Peyer's patch (tissue), 4 donors: ENCODE measurements at places on chromosomes 7 and 10. TPM values are rescaled to one million over a fixed set of nuclear protein-coding genes. Genes with fewer than 3 reads are reported as not detected.

DNA sequence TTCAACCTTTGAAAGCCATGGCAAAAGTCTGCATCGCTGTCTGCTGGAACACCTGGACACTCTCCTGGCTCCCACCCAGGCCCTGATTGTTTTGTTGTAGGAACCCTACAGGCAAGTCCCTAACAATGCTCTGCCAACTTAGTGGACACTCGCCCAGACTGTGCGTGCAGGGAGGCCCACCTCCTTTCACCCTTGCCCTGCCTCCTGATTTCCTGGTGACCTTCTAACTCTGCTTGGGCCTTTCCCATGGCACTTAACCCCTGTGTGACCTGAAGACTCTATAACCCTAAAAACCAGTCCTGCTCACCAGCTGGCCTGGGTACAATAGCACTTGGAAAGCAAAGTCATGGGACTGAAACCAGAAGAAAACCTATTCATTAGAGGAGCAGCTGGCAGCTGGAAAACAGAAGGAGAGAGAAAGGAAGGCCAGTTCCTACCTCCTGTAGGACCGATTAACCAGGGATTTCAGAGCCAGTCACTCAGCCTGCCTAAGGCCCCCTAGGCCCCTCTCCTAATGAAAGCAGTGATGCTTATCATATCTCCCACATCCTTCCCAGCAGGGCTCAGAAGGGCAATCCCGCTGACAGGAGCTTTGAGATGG is 82.7 kb upstream of the KMT2E start:
- no peak for DNase-seq

- DNase-seq = no peak
Measured at GRCh38 chr10:108662975-108663374, 1260.3 kb downstream of the XPNPEP1 start.

- no peak for DNase-seq
Measured at GRCh38 chr10:78642269-78642816, 426.4 kb upstream of the ZMIZ1 start.

- DNase-seq = no peak
Measured at GRCh38 chr10:53690524-53691240, 918.1 kb upstream of the MBL2 start.

DNA sequence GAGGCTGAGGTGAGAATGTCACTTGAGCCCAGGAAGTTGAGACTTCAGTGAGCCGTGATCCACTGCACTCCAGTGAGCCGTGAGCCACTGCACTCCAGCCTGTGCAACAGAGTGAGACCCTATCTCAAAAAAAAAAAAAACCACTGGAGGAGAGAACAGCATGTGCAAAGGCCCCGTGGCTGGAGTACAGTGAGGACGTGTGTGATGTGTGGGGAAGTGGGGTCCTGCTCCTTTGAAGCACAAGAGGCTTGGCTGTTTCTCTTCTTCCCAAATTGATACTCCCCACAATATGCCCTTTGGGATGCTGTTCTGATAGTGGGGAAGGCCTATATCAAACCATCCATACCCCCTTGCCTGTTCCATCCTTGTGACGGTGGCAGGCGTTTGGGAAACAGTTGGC is 68.2 kb downstream of the C10orf105 start:
- DNase-seq = no peak

DNA sequence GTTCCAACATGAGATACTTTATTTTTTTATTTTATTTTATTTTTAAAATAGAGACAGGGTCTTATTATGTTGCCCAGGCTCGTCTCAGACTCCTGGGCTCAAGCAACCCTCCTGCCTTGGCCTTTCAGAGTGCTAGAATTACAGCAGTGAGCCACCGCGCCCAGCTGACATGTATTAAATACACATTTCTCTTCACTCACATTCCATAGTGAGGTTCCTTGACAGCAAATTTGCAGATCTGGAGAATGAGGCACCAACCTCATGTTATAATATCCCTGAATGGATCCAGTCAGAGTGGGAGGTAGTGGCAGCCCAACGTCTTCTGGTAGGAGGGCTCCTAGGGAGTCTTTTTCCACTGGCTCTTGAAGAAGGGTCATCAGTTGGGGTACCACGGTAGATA is 46.1 kb downstream of the OGDH start:
- DNase-seq = peak; percentile 2

- no peak for DNase-seq
Measured at GRCh38 chr10:12042409-12042796, 206 bp downstream of the UPF2 start.

DNA sequence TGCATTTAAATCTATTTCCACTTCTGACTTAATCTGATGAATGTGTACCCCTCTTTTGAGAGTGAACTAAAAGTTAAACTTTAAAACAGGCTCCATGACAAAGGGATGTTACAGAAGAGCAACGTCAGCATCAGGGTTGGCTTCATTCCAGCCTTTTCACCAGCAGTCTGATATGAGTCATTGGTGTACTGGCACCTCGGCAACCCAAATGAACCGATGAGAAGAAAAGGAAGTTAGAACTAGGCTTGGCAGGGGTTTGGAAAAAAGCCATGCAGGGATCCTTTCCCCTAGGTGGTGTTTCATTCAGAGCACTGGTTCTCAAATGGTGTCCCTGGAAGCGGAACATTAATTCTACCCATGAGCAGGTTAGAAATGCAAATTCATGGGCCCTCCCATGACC is 53.6 kb downstream of the SEC61G start:
- no peak for DNase-seq

DNA sequence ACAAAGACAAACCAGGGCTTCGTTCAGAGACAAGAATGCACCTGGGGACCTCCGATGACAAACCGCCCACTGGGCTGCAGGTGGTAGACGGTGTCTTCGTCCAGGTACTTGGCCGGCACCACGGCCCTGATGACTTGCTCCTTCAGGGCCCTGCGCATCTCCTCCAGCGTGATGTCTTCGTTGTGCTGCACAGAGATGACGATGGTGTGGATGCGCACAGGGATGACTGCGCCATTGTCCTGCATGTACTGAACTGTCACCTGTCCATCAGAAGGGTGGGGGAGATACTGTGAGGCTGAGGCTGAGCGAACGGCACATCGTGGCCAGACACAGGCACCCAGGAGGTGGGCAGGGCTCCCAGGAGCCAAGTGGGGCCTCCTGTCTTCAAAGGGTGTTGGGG is 13.1 kb downstream of the MAT1A start:
- peak; percentile 31 for DNase-seq

DNA sequence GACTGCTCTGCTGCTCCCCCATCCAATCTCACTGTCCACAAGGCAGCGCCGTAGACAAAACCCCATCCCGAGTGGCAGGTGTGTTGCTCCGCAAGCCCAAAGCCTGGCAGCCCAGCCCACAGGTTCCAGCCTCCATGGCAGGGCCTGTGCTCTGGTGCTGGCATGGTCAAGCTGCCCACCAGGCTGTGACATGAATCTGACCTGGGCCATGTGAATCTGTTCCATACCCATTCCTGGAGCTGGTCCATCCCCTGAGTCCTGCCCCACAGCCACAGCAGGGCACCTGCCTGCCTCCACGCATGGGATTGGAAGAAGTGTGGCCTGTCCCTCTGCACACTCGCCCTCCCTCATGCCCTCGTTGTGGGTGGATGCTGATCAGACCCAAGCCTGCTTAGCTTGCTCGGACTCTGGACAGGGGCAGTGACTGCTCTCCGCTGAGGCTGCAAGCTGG is 128.8 kb downstream of the PTPN20 start:
- peak; percentile 34 for DNase-seq

GRCh38 chr7:136925556-136925955 is 57.1 kb downstream of the CHRM2 start:
- DNase-seq = no peak

GRCh38 chr10:97612386-97612785 is 20.9 kb downstream of the MORN4 start:
- no peak for DNase-seq

MYH16 gene
- total RNA-seq = not detected

LBX1 gene
- total RNA-seq = not detected

GNB2 gene
- 236 TPM for total RNA-seq

HYCC1 gene
- total RNA-seq = 37.1 TPM

ATOH7 gene
- total RNA-seq = 2.6 TPM

UNCX gene
- total RNA-seq = not detected

CCL26 gene
- total RNA-seq = not detected

CALHM1 gene
- not detected for total RNA-seq

CNPY1 gene
- total RNA-seq = not detected

PTF1A gene
- not detected for total RNA-seq

NDUFB8 gene
- total RNA-seq = 182 TPM

ZNF804B gene
- not detected for total RNA-seq

TMEM139 gene
- total RNA-seq = 151 TPM

OR6V1 gene
- total RNA-seq = not detected

CUZD1 gene
- total RNA-seq = 0.35 TPM

HTRA1 gene
- 15.5 TPM for total RNA-seq

CPA4 gene
- total RNA-seq = not detected
